ENCODE measurements at places on chromosomes 3 and 15.

DNA sequence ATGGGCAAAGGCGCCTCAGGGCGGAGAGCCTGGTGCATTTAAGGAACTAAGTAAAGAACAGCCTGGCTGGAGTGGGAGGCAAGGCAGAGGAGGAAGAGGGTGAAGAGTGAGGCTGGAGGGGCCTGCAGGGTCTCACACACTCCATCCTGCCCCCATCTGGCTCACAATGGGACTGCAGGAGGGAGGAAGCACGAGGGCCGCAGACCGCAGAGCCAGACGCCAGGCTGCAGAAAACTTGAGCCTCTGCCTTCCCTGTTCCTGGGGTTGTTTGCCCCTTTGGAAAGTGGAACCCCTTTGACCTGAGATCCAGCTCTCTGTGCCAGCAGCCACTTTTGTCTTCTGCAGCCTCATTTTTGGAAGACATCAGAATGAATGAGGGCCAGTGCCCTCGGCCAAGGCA is 138.0 kb downstream of the SRGAP3 start:
- DNase-seq, result no peak

DNA sequence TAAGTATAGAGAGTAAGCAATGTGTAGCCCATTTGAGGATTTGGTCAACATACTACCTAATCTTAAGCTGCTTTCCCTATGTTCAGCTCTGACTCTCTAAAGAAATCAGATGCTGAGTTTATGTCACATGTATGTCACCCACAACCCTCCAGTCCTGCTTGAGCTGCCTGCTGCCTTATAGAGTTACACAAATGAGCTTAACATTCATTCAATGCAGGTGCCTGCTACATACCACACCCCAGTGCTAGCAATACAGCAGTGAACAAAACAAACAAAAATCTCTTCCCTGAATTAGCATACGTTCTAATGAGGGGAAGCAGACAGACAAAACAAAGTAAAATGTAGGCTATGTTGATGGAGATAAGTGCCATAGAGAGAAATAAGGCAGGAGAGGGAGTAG is 93.0 kb downstream of the HHLA2 start:
- peak; percentile 42 for DNase-seq

DNA sequence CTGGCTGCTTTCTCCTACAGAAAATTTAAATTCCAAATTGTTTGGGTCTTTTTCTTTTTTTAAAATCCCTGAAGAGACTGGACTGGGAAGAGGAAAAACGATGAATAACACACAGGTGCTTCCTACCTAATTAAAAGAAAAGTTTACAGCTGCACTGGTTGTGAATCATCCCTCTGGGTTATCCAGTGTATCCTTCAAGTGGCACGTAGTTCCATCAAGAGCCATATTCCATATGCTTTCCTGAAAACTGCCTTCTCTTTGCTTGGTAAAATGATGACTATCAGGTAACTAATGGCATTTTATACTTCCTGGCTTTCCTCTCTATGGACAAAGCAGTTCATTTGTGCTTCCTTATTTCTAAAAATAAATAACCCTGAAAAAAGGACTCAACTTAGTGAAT is 123.2 kb downstream of the MAGI1 start:
- DNase-seq, result no peak

GRCh38 chr15:60710656-60711055 is 231.7 kb upstream of the ICE2 start:
- no peak for DNase-seq

- no peak for DNase-seq
Measured at GRCh38 chr3:60575718-60576272, 675.5 kb downstream of the FHIT start.

DNA sequence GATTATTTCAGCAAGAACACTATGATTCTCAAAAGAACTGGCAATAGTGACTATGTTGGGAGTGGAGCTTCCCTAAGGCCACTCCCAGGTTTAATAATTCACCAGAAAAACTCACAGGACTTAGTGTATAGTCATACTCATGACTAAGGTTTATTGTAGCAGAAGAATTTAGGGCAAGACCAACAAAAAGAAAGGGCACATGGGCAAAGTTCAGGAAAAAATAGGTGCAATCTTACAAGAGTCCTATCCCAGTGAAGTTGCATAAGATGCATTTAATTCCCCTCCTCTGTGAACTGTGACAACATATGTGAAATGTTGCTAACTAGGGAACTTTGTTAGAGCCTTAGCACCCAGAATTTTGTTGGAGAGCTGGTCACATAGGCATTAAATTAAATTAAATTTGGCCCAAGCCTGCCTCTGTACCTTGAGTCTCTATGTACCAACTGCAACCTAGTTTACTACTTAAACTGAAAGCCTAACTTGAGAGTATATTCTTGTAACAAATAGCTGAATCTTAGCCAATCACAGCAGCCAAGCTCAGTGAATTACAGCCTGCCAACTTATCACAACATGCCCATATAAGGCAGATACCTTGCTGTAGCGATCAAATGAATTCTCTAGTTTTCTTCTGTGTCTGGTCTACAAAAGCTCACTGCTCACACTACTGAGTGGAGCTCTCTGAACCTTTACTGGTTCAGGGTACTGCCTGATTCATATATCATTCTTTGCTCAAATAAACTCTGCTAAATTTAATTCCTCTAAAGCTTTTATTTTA is 386.2 kb upstream of the ARHGEF26 start:
- no peak for DNase-seq

DNA sequence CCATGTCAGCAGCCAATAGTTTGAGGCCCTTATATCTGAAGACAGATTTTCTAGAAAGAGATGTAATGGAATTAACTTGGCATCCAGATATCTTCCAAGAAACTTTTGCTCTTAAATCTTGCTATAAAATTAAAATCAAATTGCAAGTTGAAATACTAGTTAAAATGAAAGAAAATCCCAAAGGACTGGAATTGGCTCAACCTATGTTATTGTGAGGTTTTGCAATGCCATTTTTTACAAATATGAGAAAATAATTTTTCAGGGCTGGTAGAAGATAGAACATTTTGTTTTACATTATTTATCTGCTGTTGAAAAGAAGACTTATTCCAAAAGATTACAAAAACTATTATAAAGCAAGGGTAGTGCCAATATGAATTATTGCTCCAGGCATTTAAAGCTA is 92.2 kb upstream of the AGTR1 start:
- DNase-seq, result no peak

DNA sequence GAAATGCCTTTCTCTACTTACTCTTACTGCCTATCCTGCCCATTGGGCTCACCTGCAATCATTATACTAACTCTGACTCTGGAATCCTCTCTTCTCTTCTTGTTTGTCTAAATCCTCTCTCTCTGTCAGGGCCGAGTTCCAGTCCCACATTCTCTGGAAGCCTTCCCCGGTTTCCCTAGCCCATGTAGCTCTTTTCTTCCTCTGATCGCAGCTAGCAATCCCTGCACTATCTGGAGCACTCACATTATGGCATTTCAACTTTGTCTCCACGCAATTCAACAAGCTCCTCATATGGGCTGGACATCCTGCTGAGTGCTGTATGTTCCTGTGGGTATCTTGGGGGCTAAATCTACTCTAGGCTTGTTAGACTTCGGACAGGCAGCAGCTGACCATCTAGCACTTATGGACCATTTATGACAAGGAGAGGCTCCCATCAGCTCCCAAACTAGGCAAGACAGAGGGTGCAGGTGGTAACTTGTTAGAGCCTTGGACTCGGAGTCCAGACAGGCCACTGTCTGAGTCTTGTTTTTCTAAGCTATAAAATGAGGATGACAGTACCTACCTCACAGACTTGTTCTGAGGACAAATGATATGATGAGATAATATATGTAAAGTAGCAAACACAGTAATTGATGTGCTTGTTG is 58.3 kb downstream of the EPHB3 start:
- DNase-seq, result no peak

GRCh38 chr15:45714590-45715488 is 80.0 kb downstream of the SQOR start:
- DNase-seq, result no peak

DNA sequence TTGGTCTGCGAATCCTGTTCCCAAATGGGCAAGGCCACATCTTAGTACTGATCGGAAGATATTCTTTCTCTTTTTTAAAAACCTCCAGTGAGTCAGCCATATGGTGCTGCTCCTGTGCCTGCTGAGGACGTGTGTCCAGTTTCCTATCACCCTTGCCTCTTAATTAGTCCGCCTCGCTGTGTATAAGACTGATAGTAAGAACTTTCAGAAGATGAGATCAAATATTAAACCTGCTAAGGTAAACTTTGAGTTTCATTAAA is 612 bp downstream of the UBA5 start:
- peak; percentile 54 for DNase-seq

DNA sequence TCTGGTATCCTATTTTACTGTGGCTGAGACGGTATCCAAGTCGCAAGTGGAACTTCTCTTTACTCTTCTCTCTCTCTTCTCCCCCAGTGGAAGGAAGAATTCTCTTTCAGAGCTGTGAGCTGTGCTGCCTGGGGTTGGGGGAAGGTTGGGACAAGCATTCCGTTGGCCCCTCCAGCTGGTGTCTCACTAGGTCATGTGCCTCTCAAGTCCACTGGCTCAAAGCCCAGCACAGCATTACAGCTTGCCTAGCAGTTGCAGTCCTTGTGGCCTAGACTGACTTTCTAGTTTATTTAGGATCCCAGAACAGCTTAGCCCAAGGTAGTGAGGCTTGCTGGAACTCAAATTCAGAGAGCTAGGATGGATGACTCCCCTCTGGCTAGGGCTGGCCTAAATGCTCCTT is 76.1 kb upstream of the SPATA16 start:
- DNase-seq, result no peak

DNA sequence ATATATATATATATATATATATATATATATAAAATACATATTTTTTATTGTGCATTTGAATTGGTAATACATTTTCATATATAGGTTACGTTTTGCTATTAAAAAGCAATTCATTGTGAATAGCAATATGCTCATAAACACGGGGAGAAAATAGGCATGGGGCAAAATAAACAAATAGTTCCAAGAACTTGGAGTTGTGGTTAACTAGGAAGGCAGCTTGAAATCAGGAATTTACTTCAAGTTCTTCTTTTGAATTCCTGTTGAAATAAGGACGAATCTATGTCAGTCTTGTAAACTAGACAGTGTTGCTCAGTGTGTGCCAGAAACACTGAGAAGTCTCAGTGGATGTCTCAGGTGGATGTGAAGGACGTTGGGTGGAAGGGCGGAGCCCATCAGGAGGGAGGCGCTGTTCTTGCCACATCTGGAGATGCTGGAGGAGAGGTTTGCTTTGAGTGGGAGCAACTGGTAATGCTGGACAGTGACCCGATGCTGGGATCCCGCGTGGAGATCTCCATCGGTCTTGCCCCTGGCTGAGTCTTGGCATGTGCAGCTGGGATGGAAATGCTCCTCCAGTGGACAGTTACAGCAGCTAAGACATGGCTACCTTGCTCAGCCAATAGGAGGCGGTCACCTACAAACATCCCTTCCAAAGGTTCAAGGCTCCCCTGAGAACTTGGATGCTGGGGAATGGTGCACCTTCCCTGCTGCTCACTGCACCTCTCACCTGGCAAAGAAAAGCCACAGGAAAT is 2.5 kb downstream of the IL16 start:
- DNase-seq, result no peak

- no peak for DNase-seq
Measured at GRCh38 chr3:87756616-87757015, 302.2 kb downstream of the CGGBP1 start.

GRCh38 chr3:167918686-167919085 is 177.0 kb downstream of the GOLIM4 start:
- DNase-seq, result no peak

- DNase-seq, result no peak
Measured at GRCh38 chr15:22936577-22937472, 43.3 kb downstream of the CYFIP1 start.

GRCh38 chr3:81718311-81718710 is 43.1 kb downstream of the GBE1 start:
- no peak for DNase-seq

DNA sequence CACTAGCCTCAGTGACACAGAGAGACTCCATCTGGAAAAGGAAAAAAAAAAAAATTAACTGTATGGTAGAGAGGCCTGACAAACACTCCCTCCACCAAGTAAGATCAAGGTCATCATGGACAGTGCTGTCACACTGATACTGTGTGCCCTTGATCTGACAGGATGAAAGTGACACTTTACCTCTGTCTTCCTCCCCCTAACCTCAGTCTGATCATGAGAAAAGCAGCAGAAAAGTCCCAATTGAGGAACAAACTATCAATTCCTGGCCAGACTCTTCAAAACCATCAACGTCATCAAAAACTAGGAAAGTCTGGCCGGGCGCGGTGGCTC is 26.7 kb downstream of the PGPEP1L start:
- no peak for DNase-seq

DNA sequence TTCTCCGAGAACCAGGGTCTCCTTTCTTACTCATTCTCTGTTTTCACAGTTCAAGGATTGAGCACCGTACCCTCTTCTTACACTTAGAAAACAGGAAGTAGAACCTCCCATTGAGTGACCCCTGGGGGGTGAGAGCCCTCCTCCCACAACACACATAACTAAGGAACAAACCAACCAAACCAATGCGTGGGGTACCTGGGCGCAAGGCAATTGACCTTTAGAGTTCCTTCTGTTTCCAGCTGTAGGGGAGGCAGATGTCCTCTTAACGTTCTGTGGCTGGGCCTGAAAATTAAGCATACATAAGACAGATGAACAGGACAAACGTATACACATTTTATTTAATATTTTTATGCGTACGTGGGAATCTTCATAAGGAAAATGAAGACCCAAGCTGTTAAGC is 33.5 kb upstream of the TIMP4 start:
- no peak for DNase-seq

- DNase-seq, result no peak
Measured at GRCh38 chr3:15325228-15325627, 7.2 kb downstream of the SH3BP5 start.

GRCh38 chr15:70272565-70273355 is 175.0 kb upstream of the TLE3 start:
- DNase-seq, result no peak

- no peak for DNase-seq
Measured at GRCh38 chr3:24060055-24060454, 115.0 kb downstream of the NR1D2 start.

DNA sequence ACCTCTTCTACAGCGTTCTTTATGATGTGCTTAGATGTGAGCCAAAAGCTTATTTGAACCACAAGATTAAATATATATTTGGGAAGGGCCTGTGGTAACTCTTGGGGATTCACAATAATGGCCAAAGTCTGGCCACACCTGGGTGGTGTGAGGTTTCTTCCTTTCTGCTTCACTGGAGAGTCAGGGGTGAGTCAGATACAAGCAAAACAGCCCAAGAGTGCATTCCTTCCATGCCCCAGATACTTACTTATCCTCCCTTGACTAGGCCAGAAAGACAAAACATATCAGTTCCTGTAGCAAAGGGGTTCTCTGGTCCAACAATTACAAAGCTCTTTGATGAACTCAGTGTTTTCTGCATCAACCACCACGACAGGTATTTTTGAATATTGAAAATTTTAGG is 941 bp downstream of the ZBED2 start:
- DNase-seq, result no peak

DNA sequence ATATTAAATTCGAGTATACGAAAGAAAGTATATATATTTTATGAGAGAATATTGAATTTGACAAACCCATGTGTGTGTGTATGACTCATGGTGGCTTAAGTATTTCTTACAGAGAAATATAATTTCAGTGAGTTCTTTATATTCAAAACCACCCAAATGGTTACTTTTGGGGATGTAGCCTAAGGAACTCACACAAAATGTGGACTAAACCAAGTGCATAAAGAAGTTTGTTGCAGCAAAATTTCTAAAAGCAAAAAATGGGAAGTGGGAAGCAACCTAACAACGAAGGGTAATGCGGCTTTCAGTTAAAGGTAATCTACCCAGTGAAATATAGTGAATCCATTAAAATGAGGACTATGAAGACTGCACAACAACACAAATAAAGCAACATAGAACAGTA is 277.1 kb downstream of the EDEM1 start:
- no peak for DNase-seq

- no peak for DNase-seq
Measured at GRCh38 chr3:18809640-18810305, 338.5 kb upstream of the KCNH8 start.

Measured in DMS79 treated with DMSO at 0.1 percent for 48 hours (cell line).